ENCODE measurements at places on chromosomes 4 and X.

GRCh38 chr4:41670530-41670929, 78.0 kb downstream of the PHOX2B start:
- no peak for DNase-seq

DNA sequence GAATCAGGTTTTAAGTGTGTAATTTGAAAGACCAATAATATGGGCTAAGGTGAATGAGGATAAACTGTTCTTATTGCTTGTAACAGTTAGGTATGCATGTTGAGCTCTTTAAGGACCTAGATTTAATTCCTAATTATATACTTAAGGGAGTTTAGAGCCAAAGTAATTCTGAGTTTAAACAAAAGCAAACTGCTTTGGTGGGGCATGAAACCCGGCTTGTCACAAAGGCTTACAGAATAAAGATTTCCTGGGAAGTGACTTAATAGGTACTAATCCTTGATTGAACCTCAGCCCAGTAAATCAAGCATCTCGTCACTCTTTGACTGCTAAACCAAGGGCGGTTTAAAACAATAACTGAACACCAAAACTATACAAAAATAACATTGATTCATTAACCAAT, 1324.2 kb downstream of the RPA4 start:
- DNase-seq = no peak

GRCh38 chr4:7956270-7956808, 16.7 kb upstream of the AFAP1 start:
- peak; percentile 60 for DNase-seq

DNA sequence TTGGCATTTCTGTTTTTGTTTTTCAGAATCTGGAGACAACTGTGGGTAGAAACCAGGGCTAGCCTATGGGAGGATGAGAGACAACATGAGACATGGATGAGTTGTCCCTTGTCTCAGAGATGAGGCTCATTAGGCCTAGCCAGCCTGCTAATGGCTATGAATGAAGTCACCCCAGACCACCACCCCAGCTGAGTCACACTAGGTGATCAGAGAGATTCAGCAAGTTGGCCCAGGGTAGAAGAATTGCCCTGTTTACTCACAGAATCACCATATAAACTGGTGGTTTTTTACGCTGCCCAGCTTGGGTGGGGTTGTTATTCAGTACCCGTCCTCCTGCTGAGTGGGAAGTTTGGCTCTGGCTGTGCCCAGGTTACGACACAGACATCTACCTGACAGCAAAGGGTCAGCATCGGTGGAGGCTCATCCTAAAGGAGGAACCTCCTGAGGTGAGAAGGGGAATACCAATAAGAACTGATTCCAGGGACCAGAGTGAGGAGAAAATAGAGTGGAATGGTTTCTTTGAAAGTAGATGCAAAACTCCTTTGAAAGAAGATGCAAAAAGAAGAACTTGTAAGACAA, 17.2 kb upstream of the ARSJ start:
- DNase-seq = no peak

- DNase-seq = peak; percentile 32
Observed at GRCh38 chr4:84792366-84793301, 173.9 kb downstream of the WDFY3 start.

GRCh38 chr4:170729236-170729635, 639.5 kb upstream of the AADAT start:
- no peak for DNase-seq

GRCh38 chr4:92516450-92516849, 212.7 kb downstream of the GRID2 start:
- no peak for DNase-seq

DNA sequence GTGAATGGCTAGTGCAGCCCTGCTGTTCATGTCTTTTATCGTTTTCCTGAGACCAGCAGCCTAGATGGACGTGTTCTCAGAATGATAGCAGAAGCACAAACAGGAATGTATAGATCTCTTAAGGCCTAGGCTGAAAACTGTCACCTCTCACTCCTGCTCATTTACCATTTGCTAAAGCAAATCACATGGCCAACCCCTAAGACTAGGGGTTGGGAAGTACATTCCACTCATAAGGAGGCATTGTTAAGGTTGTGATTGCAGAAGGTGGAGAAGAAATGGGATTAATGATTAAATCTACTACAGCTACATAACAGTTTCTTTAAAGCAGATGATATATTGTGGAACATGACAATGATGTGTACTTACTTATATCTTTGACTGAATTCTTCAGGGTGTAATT, 536.8 kb upstream of the FTHL17 start:
- DNase-seq = no peak

- peak; percentile 83 for DNase-seq
Observed at GRCh38 chrX:66635360-66635759, 3.5 kb downstream of the EDA2R start.

GRCh38 chr4:34932591-34932990, 1311.7 kb downstream of the ARAP2 start:
- DNase-seq = no peak

GRCh38 chrX:151363316-151363715, 33.7 kb upstream of the VMA21 start:
- DNase-seq = no peak

- DNase-seq = no peak
Observed at GRCh38 chrX:40057405-40057804, 40.4 kb downstream of the BCOR start.

- DNase-seq = no peak
Observed at GRCh38 chr4:13977746-13978145, 350.2 kb upstream of the BOD1L1 start.

DNA sequence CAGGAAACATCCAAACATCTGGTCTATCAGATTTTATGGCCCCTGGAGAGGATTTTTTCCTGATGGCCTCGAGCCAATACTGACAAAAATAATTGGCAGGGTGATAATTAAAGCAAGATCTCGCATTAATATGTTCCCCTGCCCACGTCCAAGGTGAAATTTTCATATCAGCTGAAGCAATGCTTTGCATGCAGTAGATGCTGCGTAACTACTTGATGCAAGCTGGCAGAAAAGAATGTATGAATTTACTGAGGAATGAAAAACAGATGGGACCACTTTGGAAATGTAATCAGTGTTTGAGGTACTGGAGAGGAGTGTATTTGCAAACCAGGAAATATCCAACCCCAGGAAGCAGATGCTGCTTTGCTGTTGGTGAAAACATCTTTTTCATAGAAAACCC, 36.8 kb upstream of the REST start:
- peak; percentile 88 for DNase-seq

DNA sequence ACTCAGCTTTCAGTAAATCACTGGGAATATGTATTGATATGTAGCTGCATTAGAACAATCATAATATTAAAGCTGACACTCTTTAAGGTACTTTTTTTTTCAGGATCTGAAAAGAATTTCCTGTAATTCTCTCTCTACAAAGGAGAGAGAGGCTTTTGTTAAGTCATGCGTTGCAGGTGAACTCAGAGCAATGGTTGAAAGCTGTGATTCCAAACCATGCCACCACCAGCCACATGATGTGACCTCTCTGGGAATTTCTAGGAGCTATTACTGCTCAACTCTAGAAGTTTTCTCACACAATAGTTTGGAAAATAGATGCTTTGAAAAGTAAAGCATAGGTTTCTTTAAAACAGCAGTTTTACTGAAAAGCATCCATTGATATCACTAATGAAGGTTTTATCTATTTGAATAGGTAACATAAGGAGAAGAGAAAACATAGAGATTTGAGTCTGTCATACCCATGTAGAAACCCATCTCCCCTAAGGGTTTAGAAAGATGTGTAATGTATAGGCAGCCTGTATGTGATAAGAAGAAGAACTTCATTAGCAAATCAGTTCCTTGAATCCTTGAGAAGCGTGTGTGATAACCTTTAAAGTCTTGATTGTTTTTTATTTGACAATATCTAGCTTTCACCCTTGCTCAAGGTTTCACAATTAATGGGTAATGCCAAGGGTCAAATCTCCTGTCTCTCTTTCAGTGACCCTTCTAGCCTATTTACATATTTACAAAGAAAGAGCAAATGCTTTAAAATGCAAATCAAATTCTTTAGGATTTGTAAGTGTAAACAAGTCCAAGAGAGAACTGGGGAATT, 161.0 kb upstream of the ANKRD50 start:
- no peak for DNase-seq

DNA sequence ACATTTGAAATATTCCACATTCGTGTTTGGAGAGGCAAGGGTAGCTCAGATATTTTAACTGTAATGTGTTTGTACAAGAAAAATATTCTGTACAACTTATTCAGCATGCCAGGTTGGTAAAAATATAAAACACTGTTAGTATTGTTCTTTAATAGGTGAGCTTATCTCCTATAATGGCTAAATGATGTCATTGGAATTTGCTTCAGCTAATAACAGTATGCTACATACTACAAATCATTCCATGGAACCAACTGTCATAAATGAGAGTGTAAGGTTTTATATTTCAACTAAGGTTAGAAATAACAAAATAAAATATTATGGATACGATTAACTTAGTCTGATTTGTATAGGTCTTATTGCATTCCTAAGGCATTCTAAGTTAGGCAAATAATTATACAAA, 206.6 kb downstream of the ADGRL3 start:
- DNase-seq = no peak

DNA sequence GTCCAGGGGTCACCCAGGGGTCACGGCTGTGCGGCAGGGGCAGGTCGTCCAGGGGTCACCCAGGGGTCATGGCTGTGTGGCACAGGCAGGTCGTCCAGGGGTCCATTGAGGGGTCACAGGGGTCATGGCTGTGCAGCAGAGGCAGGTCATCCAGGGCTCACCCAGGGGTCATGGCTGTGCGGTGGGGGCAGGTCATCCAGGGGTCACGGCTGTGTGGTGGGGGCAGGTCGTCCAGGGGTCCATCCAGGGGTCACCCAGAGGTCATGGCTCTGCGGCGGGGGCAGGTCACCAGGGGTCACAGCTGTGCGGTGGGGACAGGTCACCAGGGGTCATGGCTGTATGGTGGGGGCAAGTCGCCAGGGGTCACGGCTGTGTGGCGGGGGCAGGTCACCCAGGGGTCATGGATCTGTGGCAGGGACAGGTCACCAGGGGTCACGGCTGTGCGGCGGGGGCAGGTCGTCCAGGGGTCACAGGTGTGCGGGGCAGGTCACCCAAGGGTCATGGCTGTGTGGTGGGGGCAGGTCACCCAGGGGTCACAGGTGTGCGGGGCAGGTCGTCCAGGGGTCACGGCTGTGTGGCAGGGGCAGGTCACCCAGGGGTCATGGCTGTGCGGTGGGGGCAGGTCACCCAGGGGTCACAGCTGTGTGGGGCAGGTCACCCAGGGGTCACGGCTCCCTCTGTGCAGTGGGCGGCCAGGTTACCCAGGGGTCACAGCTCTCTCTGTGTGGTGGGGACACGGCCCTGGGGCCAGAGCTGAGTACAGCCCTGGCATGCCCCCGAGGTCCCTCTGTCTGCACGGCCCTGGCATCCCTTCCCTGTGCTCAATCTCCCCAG, 16.0 kb downstream of the ATP5ME start:
- no peak for DNase-seq

- DNase-seq = no peak
Observed at GRCh38 chr4:64713256-64713840, 304.1 kb upstream of the TECRL start.

DNA sequence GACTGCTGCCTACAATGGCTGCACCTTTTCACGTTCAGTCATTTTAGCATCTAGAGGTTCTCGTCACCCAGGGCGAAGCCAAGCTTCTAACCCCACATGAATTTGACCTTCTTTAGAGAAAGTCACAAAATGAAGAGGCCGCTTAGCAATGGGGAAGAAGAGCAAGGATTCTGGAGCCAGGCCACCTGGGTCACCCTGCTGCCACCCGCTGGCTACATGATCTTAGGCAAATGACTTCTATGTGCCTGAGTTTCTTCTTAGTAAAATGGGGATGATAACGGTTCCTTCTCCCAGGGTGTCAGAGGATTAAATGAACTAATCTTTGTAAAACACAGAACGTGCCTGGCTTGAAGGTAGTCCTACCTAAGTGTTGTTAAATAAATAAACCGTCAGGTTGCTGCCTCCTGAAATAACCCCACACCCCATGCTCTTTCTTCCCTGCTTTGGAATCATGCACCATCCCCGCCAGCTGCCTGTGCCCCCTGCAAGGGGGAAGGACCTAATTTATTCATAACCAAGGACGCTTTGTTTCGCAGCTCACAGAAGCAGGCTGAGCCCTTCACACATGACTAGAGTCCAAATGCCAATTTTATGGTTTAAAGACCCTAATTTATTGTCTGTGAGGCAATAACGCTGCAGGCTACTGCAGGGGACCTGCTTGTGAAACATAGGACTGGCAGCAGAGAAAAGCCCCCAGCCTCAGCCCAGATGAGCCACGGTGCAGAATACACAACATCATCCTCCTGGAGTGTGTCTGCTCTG, 28.6 kb upstream of the NSG1 start:
- no peak for DNase-seq

- DNase-seq = no peak
Observed at GRCh38 chrX:135178636-135179035, 7.4 kb upstream of the CT55 start.

DNA sequence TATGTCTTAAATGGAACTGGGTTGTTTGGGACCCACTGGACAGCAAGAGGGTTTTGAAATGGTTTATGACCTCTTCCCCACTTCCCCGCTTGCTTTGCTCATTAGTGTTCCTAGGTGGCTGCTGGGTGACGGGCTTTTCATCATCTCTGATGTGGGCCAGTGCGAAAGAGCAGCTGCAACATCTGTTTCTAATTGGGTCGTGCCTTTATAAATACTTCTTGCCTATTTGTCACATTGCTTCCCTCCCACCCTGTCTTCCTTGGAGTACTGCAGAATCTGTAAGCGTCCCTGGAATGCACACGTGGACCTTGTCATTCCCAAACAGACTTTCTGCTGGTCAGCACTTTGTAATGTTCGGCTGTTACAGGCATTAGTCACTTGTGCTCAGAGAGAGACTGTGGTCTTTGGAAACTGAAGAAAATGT, 35.2 kb downstream of the SEPTIN11 start:
- DNase-seq = peak; percentile 100

- DNase-seq = no peak
Observed at GRCh38 chrX:9913146-9913433, 54.1 kb upstream of the CLDN34 start.

DNA sequence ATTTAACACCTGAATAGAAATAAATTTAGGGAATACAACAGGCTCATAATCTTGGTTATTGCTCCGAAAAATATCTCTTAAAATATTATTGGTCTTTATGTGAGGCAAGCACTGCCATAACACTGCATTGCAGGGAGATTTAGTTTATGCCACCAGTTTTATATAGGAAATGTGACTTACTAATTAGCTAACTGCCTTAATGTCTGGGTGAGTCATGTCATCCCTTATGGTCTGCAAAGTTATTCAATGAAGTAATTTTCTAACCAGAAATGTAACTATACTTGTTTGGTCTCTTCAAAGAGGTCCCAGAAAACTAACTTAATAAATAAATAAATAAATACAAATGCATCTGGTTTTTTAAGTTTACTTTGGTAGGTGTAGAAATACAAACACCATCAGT, 597.2 kb downstream of the GALNTL6 start:
- no peak for DNase-seq

- peak; percentile 16 for DNase-seq
Observed at GRCh38 chr4:53233114-53233795, 132.6 kb downstream of the SCFD2 start.

DNA sequence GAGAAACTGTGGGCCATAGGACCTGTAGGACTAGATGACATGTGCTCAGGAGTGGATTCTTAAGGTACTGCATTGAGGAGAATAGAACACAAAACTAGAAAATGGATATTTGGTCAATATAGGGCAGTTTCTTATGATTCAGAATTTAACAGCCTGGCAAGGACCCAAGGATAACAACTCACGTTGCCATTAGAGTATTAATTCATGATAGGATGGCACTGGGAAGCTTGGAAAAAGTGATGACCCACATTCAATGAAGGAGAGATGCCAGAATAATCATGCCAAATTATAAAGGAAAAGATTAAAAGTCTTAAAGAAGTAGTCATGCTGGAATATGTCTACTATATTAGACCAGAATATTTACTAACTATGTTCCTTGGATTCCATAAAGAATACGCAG, 594.5 kb downstream of the ANKRD50 start:
- no peak for DNase-seq

Data from fibroblast of gingiva (primary cell).